Urinary bladder (tissue), 4 donors: ENCODE measurements at places on chromosomes 11 and 22. TPM values are rescaled to one million over a fixed set of nuclear protein-coding genes. Genes with fewer than 3 reads are reported as not detected.

SLC5A1 gene
- total RNA-seq, result 0.05 TPM

DNA sequence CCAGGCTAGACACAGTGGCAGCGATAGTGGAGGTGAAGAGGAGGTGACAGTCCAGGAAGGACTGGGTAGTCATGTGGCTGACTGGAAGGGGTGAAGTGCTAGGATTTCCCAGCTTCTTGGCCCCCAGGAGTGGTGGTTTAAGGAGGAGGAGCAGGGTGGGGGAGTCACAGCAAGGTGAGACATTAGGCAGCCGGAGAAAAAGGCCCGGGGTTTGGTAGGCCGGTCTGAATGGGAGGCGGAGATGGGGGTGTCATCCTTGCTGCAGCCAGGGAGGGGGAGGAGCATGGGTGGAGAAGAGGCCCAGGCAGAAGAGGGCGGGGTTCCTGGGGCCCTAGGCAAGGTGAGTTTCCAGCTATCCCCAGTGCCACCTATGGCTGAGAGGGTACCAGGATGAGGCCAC, 6.1 kb downstream of the SIPA1 start:
- DNase-seq, result no peak

LGALS12 gene
- total RNA-seq, result 0.48 TPM

DNA sequence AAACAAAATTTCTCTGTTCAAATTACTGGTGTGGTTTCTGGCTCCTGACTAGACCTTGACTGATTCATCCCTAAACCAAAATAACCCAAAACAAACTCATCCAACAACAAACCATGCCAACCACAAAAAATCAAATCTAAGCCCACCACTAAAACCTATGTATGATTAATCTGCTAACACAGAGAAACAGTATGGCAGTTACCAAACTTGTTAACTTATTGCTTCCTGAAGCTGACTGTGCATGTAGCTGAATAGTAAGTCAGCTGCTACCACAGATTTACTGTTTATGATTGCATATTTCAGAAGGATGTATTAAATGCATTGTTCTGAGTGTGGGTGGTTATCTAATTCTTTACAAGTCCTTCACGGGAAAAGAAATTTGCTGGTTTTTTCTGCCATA, 231.1 kb downstream of the SWAP70 start:
- DNase-seq, result no peak

GPR137 gene
- total RNA-seq, result 4.7 TPM

DNA sequence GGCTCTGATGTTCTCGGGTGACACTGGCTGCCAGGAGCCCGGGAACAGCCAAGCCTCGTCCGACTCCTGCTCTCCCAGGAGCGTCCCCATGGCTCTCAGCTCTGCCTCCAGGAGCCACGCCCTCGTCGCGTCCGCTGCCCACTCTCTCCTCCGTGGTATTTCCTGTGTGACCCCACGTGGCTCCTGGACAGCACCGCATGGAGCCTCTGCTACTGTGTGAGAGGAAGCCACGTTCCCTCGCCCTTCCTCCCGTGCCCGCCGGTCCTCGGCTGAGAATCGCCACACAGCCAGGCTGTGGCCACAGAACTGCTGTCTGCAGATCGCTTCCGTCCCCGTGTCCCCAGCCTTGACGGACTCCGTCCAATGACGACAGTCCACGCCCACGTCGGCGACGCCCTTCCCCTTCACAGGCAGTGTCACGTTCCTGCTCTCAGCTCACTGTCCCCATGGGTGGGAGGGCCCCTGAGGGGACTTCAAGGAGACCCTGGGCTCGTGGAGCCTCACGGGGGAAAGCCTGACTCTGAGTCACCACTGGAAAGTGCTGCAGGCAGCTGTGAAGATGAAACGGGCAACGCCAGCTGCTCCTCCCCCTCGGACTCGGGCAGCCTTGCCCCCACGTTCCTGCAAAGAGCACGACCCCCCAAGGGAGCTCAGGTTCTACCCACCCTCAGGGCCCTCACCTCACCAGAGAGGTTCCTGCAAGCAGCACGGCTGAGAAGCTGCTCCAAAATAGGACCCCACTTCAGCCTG, 458.5 kb downstream of the BRD1 start:
- DNase-seq, result no peak

KCNE3 gene
- total RNA-seq, result 6.8 TPM

DNA sequence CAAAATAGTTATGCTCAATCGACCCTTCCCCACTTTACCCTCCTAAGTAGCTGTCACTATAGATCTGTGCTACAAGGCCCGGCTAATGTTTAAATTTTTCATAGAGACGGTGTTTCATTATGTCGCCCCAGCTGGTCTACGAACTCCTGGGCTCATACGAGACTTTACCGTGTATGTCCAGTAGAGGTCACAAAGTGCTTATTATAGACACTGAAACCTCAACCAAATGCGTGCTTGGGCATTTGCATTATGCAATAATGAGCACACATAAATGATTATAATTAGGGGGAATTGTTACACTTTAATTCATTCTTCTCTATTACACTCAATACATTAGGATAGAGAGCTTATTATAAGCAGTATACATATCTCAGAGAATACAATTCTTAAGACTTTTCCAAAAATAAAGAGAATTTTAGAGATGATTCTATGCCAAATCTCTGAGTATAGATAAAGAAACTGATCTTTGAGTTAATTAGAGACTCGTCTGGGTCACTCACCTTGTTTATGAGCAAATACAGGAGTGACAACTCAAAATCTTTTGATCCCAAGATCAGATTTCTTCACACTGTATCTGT, 12.5 kb upstream of the MRPL16 start:
- no peak for DNase-seq

GRCh38 chr11:74671520-74672196, 59.6 kb downstream of the CHRDL2 start:
- DNase-seq, result no peak

GRCh38 chr11:1163321-1163910, 5.7 kb downstream of the MUC5AC start:
- DNase-seq, result no peak

DNA sequence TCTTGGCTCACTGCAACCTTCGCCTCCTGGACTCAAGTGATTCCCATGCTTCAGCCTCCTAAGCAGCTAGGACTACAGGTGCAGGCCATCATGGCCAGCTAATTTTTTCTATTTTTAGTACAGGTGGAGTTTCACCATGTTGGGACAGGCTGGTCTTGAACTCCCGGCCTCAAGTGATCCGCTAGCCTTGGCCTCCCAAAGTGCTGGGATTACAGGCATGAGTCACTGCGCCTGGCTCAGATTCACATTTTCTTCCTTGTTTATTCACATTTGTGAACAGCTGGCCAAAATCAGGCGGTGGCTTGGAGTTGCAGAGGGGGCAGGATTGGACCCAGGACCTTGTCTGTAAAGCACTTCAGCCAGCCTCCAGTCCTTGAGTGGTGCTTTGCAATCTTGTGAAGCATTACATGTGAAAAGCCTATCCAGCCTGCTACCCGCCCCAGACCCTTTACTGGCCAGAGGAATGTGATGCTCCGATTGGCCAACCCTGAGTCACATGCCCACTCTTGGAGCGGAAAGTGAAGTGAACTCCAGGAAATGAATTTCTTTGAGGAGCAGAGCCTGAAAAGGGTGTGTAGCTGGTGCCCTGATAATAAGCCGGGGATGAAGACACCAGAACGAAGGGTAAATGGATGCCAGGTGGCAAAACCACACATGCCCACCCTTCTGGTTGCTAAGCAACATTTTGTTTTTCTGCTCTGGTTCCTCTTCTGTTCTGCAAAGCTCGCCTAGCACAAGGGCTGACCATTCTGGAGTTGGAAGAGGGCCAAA, 62.6 kb upstream of the PTPRJ start:
- peak; percentile 86 for DNase-seq

- DNase-seq, result no peak
These were observed 421.8 kb upstream of the ANO5 start for GRCh38 chr11:21771097-21771496.

- no peak for DNase-seq
These were observed 48.8 kb downstream of the ACAT1 start for GRCh38 chr11:108170184-108170583.

DNA sequence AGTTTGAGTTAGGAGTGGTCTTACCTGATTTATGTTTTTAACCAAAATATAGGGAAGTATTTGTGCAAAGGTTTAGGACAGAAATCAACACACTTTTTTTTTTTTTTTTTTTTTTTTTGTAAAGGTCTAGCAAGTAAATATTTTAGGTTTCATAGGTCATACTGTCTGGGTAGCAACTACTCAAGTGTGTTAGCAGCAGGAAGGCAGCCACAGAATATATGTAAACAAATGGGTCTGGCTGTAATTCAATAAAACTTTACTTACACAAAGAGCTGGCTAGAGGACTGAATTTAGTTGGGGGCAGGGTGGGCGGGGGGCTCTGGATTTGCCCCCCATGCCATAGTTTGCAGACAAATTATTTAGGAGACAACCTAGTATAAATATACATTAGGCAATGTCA, 510.4 kb downstream of the NELL1 start:
- DNase-seq, result no peak

OR5P2 gene
- 7.9 TPM for total RNA-seq

CBLIF gene
- total RNA-seq, result not detected

DNA sequence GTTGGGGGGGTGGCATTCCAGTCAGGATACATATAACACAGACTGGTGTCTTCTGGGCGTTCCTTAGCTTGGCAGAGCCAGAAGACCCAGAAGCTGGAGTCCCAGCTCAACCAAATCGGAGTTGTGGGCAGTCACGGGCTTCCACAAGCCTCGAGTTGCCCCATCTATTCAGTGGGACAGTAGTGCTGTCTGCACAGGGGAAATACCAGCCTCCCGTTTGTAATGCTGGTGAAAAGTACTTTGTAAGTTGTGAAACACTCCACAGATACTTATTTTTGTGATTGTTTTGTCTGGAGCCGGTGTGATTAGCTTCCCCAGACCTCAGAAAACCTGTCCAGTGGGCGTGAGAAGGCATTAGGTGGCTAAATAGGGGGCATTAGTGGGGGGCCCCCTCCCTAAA, 13.6 kb downstream of the DGKZ start:
- DNase-seq, result no peak

- DNase-seq, result no peak
These were observed 41.8 kb downstream of the TIMP3 start for GRCh38 chr22:32843300-32843699.

- no peak for DNase-seq
These were observed 1.2 kb downstream of the MAPK8IP2 start for GRCh38 chr22:50601669-50602337.

GRCh38 chr11:132988411-132988810, 543.9 kb downstream of the OPCML start:
- no peak for DNase-seq

RTN4RL2 gene
- 0.58 TPM for total RNA-seq

DNA sequence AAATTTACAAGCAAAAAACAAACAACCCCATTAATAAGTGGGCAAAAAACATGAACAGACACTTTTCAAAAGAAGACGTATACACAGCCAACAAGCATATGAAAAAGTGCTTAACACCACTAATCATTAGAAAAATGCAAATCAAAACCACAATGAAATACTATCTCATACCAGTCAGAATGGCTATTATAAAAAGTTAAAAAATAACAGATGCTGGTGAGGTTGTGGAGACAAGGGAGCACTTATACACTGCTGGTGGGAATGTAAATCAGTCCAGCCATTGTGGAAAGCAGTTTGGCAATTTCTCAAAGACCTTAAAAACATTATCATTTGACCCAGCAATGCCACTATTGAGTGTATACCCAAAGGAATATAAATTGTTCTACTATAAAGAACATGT, 72.3 kb downstream of the BBOX1 start:
- no peak for DNase-seq

TRPC6 gene
- 58.5 TPM for total RNA-seq
